ENCODE measurements at places on chromosomes 6 and 20.

GRCh38 chr6:111306104-111306888 is 176.7 kb downstream of the REV3L start:
- no peak for DNase-seq

DNA sequence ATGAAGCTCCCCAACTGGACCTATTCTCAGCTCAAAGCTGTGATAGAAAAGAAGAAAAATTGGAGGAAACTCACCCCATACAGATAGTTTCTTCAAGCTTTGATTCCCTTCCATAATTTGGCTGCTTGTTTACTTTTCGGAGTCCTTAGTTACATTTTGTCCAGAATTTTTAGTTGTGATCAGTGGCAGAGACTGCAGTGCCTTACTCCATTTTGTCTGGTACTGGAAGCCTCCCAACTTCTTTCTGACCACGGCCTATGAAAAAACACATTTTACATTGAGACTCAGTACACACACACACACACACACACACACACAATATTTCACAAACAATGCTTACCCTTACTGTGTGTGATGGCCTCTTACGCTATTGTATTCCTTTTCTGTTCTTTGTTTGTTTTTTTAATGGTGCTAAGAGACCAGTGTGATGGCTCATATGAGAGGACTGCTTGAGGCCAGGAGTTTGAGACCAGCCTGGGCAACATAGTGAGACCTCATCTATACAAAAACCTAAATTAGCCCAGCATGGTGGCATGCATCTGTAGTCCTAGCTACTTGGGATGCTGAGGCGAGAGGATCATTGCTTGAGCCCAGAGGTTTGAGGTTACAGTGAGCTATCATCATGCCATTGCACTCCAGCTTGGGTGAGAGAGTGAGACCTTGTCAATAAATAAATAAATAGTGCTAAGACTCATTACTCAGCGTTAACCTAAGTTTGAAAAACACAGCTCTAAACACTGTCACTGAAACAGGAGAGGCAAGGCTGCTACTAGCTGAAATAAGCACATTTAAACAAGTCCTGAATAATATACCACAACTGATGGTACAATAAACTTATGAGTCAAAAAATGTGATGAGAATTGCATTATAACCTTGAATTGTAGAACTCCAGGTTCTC is 13.8 kb upstream of the RNF8 start:
- DNase-seq: no peak

- no peak for DNase-seq
Measured at GRCh38 chr6:168440520-168441433, at the start of gene SMOC2. Gene SMOC2 (plus strand): TSS chr6:168441184. CDS start chr6:168441371, 187 bp downstream.

DNA sequence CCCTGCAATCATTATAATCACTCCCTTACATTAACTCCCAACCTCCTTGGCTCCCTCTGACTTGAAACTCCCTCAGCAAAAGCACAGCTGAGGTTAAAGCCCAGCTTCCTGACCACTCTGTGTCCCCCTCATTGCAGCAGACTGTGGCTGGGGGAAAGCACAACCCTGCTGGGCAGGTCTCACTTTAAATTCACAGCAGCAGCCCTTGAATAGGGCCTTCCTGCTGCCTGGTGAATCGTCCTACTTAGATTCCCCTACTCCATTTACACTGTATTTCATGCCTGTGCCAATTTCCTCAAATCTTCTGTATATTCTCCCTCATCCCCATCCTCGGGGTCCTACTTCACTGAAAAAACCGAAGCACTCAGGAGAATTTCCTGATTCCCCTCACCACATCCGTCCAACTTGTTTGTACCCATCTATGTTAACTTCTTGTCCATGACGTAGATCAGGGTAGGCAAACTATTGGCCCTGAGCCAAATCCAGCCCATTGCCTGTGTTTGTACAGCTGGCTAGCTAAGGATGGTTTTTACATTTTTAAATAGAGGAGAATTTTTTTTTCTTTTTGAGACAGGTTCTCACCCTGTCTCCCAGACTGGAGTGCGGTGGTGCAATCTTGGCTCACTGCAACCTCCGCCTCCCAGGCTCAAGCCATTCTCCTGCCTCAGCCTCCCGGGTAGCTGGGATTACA is 31.5 kb upstream of the GCM1 start:
- DNase-seq: no peak

DNA sequence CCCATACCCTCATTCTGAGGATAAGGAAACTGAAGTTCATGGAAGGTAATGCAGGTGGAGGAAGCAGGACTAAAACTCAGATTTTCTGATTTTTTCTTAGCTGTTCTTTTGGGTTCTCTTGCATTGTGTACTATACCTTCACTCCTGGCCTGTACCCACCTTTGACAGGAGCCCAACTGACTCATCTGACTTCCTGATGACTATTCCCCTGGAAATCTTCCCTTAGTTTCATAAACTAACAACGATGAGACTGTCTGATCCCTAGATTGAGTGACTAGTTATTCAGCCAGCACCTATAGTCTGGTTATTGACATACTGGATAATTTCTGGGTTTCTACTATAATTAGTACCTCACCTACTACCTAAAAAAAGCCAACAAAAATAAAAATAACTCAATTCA is 10.1 kb downstream of the CRYBG1 start:
- no peak for DNase-seq

GRCh38 chr6:155387481-155387880 is 68.2 kb downstream of the NOX3 start:
- no peak for DNase-seq

GRCh38 chr6:45417436-45417835 is 39.7 kb upstream of the SUPT3H start:
- DNase-seq: no peak

- no peak for DNase-seq
Measured at GRCh38 chr6:6932341-6932740, 175.4 kb upstream of the RREB1 start.

DNA sequence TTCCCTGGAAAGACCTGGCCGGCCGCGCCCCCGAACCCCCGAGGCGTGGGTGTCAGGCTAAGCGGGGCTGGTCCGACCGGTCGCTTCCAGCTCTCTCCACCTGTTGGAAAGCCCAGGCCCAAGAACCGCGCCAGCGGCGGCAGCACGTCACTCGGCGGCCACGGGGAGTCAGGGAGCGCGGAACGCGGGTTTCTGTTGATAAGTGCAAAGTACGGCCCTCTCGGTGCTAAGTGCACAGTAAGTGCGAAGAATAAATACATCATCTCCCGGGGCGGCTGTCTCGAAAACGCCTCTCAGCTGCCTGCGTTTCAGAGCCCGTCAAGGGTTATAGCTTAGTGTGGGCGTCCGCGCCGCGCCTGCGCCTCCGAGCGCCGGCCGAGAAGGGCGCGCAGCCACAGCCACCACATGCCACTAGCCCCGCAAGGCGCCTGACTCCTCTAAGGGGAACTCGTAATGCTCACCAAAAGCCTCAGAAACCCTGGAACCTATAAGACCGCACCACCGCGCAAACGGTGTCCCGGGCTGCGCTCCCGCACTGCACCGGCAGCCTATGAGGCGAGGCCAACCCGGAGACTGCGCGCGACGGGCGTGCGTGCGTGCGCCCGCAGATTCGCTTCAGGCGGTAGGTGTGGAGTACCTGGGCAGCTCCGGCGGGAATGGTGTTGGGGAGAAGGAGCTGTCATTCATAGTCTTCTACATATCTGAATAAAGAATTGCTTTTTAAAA is 9.2 kb upstream of the TBX18 start:
- DNase-seq: no peak

DNA sequence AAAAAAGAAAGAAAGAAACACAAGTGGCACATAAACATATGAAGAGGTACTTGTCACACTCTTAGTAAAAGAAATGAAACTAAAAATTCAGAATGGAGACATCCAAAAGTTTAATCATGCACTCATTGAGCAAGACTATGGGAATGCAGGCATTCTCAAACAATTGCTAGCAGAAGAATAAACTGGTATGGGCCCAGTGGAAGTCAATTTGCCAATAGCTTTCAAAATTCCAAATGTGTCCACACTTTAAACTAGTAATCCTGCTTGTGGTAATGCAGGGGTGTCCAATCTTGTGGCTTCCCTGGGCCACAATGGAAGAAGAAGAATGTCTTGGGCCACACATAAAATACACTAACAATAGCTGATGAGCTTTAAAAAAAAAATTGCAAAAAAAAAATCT is 97.4 kb downstream of the EPB41L2 start:
- no peak for DNase-seq

GRCh38 chr20:32960222-32960518 is 44.1 kb downstream of the SUN5 start:
- no peak for DNase-seq

DNA sequence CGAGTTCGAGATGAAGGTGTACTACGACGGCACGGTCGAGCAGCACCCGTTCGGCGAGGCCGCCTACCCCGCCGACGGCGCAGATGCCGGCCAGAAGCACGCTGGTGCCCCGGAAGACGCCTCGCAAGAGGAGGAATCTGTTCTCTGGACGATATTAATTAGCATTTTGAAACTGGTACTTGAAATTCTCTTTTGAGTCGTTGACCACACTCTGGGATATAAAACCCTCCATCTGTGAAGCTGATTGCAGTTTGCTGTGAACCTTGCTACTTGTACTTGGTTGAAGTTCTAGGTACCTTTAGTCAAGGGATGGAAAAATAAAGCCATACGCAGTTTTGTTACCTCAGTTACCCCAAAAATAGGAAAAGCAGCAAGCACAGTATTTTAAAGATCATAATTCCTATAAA is 917 bp downstream of the C6orf120 start:
- DNase-seq: no peak

DNA sequence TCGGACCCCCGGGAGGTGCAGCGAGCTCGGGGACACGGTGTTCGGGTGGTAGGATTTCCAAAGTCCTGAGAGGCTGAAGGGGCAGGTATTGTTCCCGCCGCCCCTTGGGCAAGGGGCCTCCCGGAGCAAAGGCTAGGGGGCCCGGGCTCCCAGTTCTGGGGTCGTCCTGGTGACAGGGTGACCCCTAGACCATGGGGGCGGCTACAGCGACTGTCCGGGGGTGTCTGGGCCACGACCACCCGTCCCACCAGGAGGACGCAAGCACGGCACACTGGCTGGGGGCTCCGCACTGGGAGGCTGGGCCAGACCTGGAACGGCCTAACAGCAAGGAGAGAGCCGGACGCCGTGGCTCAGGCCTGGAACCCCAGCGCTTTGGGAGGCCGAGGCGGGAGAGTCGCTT is 55.6 kb downstream of the PRR18 start:
- DNase-seq: no peak

GRCh38 chr6:113381959-113382358 is 475.2 kb upstream of the MARCKS start:
- DNase-seq: no peak

Data from stimulated activated CD8-positive, alpha-beta memory T cell treated with anti-CD3 and anti-CD28 coated beads, Interleukin-4, amount 100 ng/mL, for 4 hours (primary cell).